ENCODE measurements at places on chromosomes 1 and 21.

GRCh38 chr1:159067699-159068621 lies 8.6 kb downstream of the AIM2 start:
- peak; percentile 51 for DNase-seq

DNA sequence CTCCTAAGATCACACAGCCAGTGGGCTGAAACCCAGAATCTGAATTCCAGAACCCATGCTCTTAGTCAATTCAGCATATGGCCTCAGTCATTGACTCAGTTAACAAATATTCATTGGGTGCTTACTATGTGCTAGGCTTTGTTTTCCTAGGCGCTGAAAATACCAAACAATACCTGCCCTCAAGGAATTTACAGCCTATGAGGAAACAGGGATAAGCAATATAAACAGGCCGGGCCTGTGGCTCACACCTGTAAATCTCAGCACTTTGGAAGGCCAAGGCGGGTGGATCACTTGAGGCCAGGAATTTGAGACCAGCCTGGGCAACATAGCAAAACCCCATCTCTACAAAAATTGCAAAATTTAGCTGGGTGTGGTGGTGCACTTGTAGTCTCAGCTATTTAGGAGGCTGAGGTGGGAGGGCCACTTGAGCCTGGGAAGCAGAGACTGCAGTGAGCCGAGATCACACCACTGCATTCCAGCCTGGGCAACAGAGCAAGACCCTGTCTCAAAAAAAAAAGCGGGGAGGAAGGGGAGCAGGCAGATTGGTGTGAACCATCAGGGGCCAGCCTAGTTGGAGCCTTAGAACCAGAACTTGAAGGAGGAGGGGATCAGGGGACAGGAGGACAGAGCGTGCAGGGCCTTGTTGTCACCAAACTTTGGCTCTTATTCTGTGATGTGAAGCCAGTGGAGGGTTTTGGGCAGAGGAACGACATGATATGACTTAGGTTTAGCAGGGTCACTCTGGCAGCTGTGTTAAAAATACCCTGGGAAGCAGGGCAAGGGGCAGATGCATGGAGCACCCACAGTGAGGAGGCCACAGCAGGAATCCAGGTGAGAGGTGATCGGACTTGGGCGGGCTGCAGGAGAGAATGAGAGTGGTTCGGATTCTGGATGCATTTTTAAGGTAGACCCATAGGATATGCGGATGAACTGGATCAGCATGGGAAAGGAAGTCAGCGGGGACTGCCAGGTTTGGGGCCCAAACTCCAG lies 5.8 kb downstream of the TINAGL1 start:
- no peak for DNase-seq

- no peak for DNase-seq
Observed at GRCh38 chr1:14511166-14511680, 87.3 kb upstream of the KAZN start.

GRCh38 chr1:184935920-184936798 lies 38.1 kb downstream of the NIBAN1 start:
- no peak for DNase-seq

DNA sequence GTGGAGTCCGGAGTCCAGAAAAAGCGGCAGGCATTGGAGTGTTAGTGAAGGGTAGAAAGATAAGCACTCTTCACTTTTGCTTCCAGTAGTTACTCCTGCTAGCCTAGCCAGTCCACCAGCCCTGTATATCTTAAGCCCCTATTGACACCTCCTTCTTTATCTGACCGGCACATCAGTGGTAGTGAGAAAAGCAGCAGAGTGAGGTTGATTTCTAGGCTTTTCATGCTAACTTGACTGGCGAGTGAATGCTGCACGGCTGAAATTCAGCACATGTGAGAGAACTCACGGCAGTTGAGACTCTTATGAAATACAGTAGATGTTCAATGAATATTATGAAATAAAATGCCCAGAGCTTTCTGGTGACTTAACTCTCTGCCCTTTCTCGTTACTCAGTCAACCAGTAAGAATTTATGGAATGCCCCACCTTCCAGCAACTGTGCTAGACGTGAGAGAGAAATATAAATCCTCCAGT lies 128.2 kb downstream of the CACHD1 start:
- no peak for DNase-seq

DNA sequence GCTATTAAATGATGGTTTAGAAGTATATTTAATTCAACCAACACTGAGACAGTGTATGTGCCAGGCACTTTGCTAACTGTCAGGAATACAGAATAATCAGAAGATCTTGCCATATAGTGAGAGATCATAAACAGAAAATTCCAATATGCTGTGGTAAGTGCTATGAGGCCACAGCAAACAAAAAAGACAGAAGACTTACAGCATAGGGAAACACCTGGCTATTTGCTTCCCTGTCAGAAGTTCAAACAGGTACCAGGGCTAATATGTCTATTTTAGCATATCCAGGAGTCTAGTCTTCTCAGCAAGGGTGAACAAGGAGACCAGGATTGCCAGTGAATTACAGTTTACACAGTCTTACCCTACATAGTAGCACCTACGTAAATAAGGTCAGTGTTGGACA lies 30.4 kb downstream of the TRIT1 start:
- DNase-seq: no peak

DNA sequence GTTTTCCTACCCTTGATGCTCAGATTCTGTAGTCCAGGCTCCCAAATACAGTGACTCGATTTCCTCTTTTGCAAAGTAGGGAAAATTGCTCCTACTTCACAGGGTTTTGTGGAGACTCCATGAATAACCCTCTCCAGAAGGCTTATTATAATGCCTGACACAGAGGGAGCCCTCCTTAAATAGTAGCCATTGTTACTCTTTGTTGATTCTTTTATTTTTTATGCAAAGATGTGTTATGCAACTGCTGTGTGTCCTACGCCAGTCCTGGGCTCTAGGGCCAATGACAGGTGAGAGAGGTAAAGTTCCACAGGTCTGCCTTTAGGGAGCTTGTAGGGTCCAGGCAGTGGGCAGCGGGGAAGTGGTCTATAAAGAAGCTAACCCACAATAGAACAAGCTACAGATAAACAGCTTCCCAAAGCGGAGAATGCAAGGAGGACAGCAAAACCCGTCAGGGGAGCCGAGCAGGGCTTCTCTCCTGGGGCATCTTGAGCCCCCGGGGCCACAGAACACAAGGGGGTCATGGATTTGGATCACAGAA lies 1.5 kb downstream of the AADACL3 start:
- no peak for DNase-seq

DNA sequence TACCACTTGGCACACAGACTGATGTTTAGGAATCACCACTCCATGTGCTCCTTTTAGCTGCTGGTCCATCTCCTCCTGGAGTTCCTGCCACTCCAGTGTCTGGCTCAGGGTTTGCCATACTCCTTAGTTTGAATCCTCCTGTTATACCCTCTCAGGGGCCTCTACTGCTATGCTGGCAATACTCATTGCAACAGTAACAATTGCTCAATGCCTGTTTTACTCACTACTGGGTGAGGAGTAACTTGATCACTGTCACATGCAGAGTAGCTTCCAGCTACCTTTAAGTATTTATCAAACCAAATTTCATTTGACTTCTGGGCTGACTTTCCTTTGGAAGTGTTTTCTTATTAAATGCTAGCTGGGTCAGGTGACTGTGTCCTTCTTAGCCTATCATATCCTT lies 107.2 kb upstream of the WLS start:
- no peak for DNase-seq

DNA sequence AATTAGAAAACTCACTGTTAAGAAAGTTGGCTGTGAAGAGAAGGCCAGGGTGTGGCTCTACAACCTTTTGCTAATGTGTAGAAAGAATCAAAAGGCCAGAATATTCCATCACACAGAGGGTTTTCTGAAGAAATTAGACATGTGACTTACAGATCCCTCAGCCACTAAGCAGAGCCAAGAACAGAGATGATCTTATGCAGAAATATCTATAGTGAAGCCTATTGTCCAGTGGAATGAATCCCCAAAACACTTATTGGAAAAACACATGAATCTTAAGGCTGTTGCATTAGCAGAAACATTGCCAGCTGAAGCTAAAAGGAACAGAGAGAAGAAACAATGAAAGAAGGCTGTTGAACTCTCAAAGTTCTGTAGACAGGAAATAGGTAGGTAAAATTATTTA lies 979.2 kb downstream of the MRPL39 start:
- DNase-seq: no peak

DNA sequence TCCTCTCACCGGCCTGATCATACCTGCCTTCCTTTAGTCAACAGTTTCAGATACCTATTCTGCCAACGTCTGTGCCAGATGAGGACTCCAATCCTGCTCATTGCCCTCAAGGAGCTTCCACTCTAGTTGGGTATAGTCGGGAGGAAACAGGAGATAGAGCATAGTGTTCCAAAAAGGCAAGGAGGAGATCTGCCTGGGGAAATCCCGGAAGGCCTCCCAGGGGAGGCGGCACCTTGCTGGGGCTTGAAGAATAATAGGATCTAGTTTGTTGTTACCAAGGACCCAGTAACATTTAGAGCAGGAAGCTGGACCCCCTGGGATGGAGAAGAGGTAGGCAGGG lies 12.3 kb downstream of the LDLRAP1 start:
- no peak for DNase-seq
